Umbilical cord (tissue), 2 donors: ENCODE measurements at places on chromosomes 1 and 21. TPM values are rescaled to one million over a fixed set of nuclear protein-coding genes. Genes with fewer than 3 reads are reported as not detected.

- no peak for DNase-seq
These were observed 572.0 kb downstream of the PTPRU start for GRCh38 chr1:29808141-29808995.

Gene LYPD8
- total RNA-seq, result not detected

Gene SYT14
- total RNA-seq, result 3.9 TPM

DNA sequence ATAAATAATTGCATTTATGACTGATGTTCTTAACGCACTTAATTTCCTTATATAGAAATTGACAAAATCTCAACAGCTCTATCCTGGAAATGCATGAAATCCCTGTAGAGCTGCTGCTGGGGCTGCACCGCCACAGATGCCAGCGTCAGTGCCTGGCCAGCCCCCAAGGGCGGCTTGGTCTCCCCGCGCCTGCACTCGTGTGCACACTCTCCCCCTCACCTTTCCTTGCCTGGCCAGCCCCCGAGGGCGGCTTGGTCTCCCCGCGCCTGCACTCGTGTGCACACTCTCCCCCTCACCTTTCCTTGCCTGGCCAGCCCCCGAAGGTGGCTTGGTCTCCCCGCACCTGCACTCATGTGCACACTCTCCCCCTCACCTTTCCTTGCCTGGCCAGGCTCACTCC lies 11.3 kb downstream of the TPRG1L start:
- DNase-seq, result no peak

DNA sequence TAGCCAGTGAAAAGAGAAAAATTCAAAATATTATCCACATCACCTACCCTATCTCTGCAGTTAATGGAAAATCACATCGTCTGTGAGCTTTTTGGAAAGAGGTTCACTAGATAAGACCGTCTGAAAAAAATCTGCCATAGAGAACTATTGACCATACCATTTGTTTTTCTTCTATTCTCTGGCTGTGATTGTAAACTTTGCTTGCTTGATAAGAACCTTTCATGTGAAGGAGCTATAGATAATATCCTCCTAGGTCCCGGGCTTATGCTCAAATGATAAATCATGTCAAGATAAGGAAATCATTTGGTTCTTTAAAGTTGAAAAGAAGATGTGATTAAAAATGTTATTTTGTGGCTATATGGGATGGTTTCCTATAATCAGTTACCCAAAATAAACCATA lies 369.9 kb downstream of the SIPA1L2 start:
- peak; percentile 72 for DNase-seq

GRCh38 chr1:78640462-78640861 lies 9.2 kb upstream of the IFI44 start:
- no peak for DNase-seq

DNA sequence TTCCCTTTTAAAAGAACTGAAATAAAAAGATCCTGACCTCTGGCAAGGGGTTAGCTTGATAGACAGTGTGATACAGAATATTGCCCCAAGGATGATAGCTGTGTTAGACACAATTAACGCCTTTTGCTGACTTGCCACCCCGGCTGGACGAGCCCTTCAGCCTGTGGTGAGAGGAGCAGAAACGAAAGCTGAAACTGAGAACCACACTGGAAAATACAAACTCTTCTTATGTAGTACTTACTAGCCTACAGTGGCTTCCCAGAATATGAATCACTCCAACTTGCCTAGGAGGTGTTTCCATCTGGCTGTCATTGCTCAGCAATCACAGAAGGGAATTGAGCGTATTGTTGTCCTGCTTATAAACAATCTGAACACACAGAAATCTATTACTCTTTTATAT lies 22.9 kb downstream of the SAMSN1 start:
- DNase-seq, result peak; percentile 7

GRCh38 chr1:23407016-23407630 lies 17.4 kb downstream of the TCEA3 start:
- no peak for DNase-seq

- DNase-seq, result peak; percentile 74
These were observed 99.0 kb downstream of the PLXNA2 start for GRCh38 chr1:208145167-208145566.

Gene FCMR
- not detected for total RNA-seq

GRCh38 chr1:109094377-109094803 lies 3.8 kb downstream of the TMEM167B start:
- no peak for DNase-seq

DNA sequence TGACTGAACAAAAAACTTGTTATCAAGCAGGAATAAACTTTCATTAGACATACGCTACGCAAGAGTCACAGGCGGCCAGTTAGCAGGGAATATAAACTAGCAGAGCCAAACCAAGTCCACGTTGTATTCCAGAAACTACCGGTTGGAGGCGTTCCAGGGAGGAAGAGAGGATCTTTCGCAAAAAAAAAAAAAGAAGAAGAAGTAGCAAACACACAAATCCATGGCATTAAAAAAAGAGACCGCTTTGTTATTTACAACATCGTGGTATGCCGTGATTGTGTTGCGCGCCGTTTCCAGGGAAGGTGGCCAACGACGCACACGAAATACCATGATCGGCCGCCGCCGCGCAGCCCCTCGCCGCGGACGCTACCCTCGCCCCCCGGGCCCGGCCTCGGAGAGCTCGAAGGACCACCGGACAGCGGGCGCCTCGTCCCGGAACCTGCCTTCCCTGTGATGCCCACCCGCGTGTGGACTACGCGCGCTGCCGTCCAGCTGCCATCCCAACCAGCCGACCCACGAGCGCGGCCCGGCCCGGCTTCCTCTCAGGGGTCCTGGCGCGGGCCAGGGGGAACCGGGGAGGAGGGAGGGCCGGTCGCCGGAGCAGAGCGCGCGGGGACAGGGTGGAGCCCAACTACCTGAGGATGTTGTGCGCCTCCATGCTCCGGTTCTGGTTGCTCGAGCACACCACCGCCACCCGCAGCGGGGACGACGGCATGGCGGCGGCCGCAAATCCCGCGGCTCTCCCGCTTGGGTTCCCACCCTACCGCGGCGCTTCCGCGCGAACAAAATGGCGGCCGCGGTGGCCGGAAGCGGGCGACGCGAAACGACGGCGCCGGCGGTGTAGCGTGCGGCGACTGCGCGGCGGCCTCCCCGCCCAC lies 581 bp downstream of the SSU72 start:
- peak; percentile 63 for DNase-seq

DNA sequence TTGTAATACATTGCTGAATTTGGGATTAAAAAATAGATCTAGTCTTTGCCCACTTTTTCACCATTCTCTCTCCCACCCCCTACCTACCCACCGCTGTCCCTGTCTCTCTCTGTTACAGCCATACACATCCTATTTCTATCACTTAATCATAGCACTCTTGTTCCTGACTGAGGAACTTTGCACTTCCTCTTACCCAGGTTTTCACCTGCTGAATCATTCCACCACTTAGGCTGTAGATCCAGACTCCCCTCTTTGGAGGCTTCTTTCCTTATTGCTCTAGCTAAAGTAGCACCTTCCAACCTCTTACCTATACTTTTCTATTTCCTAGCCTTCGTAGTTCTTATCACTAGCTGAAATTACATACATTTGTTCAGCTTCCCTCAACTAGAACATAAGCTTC lies 59.6 kb downstream of the ATP6V1G3 start:
- DNase-seq, result no peak

Gene SEC16B
- 9.6 TPM for total RNA-seq

- DNase-seq, result peak; percentile 64
These were observed 8.1 kb upstream of the C1orf216 start for GRCh38 chr1:35726450-35727433.

Gene KRTAP19-1
- not detected for total RNA-seq

DNA sequence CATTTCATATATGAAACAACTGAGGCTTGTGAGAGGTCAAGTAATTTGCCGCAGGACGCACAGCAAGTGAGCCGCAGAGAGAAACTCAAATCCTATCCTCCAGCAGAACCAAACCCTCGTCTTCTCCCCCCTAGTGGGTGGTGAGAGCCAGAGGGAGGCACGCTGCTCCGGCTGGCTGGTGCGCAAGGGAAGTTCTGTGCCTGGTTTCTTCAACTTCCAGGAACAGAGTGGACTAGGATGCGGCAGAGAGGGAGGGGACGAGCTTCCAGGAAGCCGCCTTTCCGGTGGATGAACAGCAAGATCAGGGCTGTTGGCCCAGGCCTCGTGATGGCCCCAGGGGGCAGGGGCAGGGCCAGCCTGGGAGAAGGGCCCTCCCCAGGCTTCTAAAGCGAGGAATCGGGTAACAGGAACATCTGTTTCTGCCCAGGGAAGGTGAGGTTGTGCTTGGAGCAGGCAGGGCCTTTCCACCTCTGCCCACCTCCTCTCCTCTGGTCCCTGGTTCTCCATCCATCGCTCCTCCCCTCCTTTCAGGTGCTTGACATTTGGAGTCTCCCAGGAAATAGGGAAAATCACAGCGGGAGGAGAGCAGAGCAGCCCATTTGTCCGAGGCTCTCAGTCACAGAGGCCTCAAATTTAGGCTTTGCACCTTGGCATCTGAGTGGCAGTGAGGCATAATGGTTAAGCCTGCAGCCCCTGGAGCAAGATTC lies 16.8 kb upstream of the PDIK1L start:
- peak; percentile 47 for DNase-seq

Gene CLEC20A
- total RNA-seq, result not detected

Gene RNU1-4
- total RNA-seq, result under 0.01 TPM

- no peak for DNase-seq
These were observed 4.2 kb downstream of the FABP3 start for GRCh38 chr1:31368611-31369107.
